Activated CD4-positive, alpha-beta T cell treated with anti-CD3 and anti-CD28 coated beads, Interleukin-2, amount 50 U/mL, for 4 hours (primary cell): ENCODE measurements at places on chromosomes 4 and X.

- DNase-seq: no peak
Measured at GRCh38 chrX:83829874-83830273, 31.1 kb upstream of the CYLC1 start.

DNA sequence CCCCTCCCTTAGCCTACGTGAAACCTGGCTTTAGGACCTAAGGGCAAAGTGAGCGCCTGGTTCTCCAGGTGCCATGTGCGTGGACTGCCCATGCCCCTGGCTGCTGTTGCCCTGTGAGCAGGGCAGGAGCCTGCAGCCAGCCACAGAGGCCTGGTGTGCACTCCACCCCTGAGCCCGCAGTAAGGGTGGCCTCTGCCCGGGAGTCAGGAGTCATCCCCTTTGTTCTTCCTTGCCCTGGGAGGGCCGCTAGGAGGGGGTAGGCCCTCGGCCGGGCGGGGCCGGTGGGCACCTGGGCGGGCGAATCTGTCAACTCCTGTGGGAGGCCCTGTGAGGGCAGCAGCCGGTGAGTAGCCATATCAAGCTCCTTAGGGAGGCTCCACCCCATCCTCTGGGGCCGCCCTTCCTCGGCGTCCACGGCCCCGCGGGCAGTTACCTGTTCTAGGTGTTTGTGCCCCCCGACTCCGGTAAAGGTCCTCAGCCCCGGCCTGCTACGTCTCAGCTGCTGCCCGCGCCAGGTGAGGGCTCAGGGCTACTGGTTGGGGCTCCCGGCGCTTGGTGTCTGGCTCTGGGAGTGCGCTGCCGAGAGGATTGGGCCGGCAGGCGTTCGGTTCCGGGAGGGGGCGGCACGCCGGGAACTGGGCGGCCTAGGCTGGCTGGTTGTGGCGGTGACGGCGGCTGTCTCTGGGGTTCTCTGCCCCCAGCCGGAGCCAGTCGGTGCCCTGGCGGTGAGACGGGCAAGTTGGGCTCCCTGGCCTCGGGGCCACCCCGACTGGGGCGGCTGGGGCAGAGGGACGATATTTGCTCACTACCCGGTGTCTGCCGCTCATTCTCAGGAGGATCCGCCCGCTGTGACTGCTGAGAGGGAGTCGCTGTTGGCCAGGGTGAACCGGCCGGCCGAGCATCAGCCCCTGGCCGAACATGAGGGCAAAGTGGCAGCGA is 1060.2 kb downstream of the TECRL start:
- DNase-seq: no peak

- no peak for DNase-seq
Measured at GRCh38 chrX:33273535-33273934, 62.2 kb upstream of the DMD start.

GRCh38 chrX:153638041-153638371 is 9.0 kb upstream of the DUSP9 start:
- DNase-seq: no peak

GRCh38 chr4:16083241-16084191 is at the start of gene PROM1:
Gene PROM1, minus strand, starts transcription at chr4:16084023. Its CDS starts 8,117 bp downstream, at chr4:16075906.
- no peak for DNase-seq
